ENCODE measurements at places on chromosomes 2 and 18. TPM values are rescaled to one million over a fixed set of nuclear protein-coding genes. Genes with fewer than 3 reads are reported as not detected.

Gene GRB14
- total RNA-seq: 7.5 TPM

Gene FTCDNL1
- 1.4 TPM for total RNA-seq

Gene RAPH1
- 16.5 TPM for total RNA-seq

Gene LONRF2
- not detected for total RNA-seq

Gene SIX3
- not detected for total RNA-seq

Gene PRKCE
- total RNA-seq: 9.9 TPM

Gene DPYSL5
- total RNA-seq: not detected

Gene RFX8
- 2.8 TPM for total RNA-seq

Gene HOXD9
- total RNA-seq: not detected

Gene ILKAP
- 15.4 TPM for total RNA-seq

All from smooth muscle cell of the coronary artery (primary cell).